Inflammatory macrophage treated with lipopolysaccharide for 1 hour (primary cell): ENCODE measurements at places on chromosomes 16 and 17.
A peak's percentile ranks its signal among the peaks of the same experiment; 100 is the strongest.

DNA sequence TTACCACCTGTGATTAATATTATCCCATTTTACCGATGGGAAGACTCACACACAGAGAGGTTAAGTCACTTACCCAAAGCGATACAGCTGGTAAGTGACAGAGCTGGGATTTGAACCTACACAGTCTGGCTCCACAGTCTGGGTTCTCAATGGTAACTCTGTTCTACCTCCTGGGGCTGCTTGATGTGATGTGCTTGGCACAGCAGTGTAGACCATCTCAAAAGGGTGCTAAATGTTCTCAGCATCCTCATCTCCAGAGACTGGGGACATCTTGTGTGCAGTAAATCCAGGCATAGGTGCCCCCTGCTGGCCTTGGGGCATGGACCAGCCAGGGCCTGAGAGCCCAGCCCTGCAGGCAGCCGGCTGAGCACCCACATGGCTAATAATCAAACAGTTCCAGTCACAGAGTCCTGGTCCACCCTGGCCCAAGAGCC, 15.4 kb upstream of the KATNB1 start:
- DNase-seq, result peak; percentile 74

GRCh38 chr16:11666103-11667055, 1.9 kb upstream of the SNN start:
- DNase-seq, result no peak

- DNase-seq, result no peak
Measured at GRCh38 chr17:42485680-42486079, 27.0 kb downstream of the ATP6V0A1 start.

GRCh38 chr16:78209951-78210661, 110.7 kb downstream of the WWOX start:
- DNase-seq, result no peak

DNA sequence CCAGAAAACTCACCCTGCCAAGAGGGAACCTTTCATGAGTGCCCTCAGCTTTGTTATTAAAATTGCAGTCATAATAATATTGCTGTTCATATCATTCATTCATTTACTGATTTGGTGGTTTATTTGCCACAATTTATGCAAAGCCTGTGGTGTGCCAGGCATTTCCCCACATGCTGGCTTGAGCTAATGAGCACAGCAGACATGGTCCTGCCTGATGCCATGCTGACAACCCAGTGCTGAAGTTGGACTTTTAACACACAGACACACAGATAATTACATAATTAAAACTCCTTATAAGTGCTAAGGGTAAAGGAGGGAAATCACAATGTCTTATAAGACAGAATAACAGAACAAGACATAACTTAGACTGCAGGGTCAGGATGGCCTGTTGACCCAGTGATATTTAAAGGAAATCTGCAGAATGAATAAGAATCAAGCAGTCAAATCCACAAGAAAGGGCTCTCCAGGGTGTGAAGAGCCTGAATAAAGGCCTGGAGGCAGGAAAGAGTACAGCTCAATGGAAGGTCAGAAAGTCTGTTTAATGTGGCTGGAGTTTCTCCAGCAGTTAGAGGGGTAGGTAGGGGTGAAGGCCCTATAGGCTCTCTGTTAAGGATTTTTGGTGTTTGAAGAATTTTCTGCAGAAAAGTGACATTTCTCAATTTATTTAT, 196.9 kb upstream of the CDH11 start:
- no peak for DNase-seq

DNA sequence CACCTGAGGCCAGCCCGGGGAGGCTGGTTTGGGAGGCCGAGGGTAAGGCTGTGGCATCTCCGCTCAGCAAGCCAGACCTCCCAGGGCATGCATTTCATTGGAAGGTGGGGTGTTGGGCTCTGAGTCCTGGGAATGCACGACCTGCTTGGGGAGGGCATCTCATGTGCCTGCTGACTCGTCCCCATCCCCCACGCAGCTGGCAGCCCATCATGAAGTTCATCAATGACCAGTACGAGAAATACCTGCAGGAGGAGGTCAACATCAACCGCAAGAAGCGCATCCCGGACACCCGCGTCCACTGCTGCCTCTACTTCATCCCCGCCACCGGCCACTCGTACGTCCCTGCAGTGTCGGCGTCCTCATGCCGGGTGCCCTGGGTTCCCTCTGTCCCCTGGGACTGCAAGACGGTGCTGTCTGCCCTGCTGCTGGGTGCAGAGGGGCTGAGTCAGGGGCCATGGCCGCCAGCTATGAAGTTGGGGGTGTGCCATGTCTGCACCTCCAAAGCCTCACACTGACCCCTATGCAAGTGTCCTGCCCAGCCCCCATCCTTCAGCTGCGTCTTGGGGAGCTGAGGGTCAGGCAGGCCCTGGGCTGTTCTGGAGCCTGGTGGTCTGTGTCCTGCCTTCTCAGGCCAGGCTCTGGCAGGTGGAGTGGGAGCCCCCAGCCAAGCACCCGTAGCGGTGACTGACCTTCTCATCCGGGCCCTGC, 347.9 kb downstream of the SEC14L1 start:
- DNase-seq, result no peak

GRCh38 chr16:89847940-89848297, 19.6 kb downstream of the SPIRE2 start:
- DNase-seq, result no peak

GRCh38 chr16:21950782-21951521, 2.2 kb upstream of the UQCRC2 start:
- DNase-seq, result peak; percentile 50

- peak; percentile 64 for DNase-seq
Measured at GRCh38 chr17:34377078-34377823, 14.2 kb upstream of the CCL1 start.

- no peak for DNase-seq
Measured at GRCh38 chr17:17147821-17148220, 58.3 kb downstream of the PLD6 start.

GRCh38 chr17:77723071-77723908, 235.2 kb upstream of the TNRC6C start:
- no peak for DNase-seq

GRCh38 chr16:22023505-22023904, 15.6 kb downstream of the MOSMO start:
- no peak for DNase-seq

DNA sequence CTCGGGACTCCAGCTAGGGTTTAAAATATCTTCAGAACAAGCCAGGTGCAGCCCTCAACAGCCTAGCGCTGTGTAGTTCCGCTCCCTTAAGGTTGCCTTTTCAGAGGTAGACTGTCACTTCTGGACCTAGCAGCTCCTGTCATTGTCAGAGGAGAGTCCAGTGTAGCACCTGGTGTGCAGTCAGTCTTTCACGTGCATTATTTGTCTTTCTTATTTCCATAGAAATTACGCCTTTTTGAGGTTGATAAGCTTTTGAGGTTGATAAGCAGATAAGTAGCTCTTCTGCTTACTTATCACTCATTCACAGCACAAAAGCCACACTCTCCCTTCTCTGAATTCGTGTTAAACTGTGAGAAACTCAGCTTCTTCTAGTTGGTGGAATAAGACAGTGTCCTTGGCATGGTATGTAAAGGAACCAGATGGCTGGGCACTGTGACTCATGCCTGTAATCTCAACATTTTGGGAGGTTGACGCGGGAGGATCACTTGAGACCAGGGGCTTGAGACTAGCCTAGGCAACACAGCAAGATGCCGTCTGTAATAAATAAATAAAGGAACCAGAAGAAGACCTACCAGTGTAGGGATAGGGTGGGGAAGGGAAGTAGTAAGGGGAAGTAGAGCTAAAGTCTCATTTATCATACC, 10.2 kb downstream of the EEF2K start:
- DNase-seq, result no peak

GRCh38 chr17:59827721-59828477, 64.8 kb downstream of the TUBD1 start:
- DNase-seq, result no peak

DNA sequence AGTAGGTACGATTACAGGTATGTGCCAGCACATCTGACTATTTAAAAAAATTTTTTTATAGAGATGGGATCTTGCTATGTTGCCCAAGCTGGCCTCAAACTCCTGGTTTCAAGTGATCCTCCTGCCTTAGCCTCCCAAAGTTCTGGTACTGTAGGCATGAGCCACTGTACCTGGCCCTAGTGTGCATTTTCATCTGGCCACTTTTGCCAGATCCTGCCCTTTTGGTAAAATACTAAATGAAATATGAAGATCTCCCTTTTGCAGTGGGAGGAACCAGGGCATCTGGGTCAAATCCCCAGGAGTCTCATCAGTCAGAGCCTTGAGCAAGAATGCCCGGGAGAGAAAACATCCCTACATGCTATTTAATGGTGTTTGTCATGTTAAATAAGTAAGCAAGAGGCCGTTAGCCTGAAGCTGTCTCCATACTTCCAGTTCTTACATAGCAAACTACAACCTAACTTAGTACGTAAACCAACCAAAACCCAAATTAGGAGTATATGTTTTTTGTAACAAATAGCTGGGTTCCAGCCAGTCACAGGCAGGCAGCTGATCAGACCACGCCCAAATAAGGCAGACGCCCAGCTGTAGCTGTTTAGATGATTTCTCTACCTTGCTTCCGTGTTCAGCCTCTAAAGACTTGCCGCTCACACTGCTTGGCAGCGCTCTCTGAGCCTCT, 46.5 kb upstream of the CLEC18A start:
- no peak for DNase-seq

DNA sequence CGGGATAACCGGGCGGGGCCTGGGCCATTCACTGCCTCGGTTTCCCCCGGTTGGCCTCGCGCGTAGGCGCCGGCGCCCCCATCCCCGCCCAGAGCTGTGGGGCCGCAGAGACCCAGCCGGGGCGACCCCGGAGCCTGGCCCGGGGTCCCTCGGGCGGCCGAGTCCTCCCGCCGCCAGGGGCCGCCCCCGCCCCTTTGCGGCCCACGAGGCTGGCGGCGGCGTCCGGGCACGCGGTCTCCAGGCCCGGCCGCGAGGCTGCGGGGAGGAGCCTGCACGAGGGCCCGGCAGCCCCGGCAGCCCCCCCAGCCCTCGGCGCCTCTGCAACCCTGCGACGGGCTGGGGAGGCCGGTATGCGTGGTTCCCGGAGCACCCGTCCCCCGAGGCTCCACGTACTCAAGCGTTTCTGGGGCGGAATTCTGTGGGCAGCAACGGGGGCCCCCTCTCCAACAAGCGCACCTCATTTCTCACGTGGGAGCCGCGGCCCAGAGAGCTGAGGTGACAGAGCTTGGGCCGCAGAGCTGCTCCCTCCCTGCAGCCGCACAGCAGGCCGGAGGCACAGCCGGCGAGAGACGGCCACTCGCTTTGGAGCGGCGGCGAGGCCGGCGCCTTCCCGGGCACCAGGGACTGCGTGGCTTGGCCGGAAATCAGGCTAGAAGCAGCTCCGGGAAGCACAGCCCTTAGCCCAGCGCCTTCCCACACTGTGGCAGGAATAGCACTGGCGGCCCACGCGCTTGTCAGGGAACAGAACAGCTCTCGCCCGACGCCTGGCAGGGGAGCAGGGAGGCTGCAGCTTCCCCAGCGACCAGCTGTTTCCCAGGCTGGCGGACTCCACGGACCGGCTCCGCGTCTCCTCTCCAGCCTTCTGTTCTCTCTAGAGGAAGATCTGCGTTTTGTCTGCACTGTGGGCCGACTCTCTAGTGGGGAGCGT, 867 bp upstream of the LIMD2 start:
- peak; percentile 71 for DNase-seq

DNA sequence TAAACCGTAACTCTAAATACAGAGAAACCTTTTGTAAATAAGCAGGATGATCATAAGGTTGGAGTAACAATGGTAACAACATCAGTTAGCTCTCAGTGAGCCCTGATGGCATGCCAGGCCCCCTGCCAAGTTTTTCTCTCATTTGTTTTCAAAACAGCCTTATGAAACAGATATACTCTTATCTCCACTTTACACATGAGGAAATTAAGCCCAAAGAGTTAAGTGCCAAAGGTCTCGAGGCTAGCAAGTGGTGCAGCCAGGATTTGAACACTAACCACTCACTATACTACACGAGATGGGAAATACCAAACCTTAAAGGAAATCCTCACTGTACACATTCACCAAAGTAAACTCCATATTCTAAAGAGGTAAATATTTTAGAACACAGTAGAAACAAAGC, 15.0 kb downstream of the USP31 start:
- DNase-seq, result no peak

- DNase-seq, result no peak
Measured at GRCh38 chr17:41615454-41615853, 2.9 kb upstream of the KRT16 start.

DNA sequence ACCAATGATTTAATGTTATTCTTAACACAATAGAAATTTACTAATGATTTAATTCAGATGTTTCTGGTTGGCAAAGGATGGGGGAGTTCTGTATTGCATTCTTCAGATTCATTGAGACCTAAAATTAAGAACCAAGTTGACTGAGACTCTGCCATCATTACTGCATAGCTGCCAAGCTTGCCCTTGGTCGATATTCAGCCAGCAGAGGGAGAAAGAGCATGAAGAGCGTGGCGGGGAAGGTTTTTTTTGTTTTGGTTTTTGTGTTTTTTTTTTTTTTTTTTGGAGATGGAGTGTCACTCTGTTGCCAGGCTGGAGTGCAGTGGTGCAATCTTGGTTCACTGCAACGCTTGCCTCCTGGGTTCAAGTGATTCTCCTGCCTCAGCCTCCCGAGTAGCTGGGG, 659.4 kb upstream of the EEF2KMT start:
- DNase-seq, result no peak

DNA sequence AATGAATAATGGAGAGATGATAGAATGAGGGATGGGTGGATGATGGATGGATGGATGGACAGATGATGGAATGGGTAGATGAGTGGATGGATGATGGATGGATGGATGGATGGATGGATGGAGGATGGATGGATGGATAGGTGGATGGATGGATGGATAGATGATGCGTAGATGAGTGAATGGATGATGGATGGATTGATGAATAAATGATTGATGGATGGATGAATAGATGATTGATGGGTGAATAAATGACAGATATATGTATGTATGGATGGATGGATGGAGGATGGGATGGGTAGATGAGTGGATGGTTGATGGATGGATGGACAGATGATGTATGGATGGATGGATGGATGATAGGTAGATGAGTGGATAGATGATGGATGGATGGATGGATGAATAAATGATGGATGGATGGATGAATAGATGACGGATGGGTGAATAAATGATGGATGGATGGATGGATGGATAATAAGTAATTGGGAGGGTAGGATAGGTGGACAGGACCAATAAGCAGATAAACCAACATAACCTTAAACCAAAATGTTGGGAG, 7.9 kb downstream of the TRPV3 start:
- DNase-seq, result no peak

GRCh38 chr16:17776888-17777287, 306.1 kb upstream of the XYLT1 start:
- DNase-seq, result no peak

DNA sequence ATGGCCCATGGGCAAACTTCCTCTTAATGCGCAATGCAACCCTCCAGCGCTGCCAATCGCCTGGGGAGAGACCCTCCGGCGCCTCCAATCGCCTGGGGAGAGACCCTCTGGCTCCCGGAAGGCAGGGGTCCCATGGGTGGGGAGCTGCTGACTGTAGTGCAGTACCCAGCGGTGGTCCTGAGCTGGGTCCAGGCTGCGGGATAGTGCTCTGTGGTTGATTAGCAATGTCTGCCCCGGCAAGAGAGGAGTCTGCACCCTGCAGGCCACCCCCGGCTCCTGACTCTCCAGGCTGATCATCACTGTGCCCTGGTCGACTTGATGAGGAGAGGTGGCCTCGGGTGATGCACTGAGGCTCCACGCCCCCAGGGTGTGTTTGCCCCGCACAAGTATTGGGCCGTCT, 44.6 kb upstream of the ZNF469 start:
- no peak for DNase-seq
